ENCODE measurements at places on chromosomes 13 and 19. TPM values are rescaled to one million over a fixed set of nuclear protein-coding genes. Genes with fewer than 3 reads are reported as not detected.

DNA sequence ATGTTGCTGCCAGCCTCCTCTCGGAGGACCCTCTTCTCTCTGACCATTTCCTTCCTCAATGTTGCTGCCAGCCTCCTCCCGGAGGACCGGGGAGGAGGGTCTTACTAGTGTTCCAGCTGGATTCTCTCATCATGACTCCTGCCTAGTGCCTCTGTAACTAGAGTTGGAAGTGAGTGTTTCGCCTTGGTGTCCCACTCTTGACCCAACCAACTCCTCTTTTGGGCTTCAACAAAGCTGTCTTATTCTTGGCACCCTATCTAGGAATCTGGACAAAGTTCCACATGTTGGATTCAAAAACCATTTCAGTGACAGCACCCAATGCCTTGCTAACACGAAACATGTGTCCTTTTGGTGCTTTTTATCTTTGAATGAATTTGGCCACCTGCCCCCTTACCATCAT is 165.4 kb downstream of the GPC5 start:
- DNase-seq: no peak

DNA sequence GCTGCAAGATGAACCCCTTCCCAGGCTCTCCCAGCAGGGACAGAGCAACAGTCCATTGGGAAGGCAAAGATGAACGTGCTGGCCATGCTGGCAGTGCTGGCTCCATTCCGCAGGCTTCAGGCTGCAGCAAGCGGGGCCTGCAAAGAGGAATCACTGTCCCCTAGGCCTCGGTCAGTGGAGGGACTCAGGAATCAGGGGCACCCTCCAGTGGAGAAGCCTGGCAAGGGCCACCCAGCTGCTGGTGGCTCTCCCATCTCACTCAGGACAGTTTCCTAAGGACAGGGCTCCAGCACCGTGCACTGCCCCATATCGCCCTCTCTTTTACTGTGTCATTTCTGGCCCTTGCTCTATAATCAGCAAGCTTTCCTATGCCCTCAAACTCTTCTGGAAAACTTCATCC is 498.6 kb downstream of the EFNB2 start:
- DNase-seq: no peak

DNA sequence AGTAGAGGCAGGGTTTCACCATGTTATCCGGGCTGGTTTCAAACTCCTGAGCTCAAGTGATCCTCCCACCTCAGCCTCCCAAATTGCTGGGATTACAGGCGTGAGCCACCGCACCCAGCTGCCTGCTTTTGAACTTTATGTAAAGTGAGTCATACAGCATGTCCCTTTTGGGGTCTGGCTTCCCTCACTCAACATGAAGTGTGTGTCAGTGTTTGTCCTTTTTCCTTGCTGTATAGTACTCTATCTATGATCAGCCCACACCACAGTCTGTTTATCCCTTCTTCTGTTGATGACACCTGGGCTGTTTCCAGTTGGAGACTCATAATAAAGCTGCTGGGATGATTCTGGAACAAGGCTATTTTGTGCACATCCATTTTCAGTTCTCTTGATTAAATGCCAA is 2.1 kb downstream of the SPIB start:
- DNase-seq: no peak

DNA sequence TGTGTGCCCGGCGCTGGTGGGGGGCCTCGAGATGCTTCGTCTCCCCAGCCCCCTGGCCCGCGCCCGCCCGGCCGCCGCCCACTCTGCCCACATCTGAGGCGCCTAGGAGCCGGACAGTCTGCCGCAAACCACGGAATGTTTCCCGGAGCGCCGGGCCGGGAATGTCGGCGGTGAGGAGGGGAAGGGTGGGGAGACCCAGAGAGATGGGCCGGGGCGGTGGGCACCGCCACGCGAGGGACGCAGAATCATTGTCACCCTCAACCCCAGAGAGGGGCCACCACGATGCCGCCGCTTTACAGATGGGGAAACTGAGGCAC is 46.1 kb upstream of the NFIC start:
- DNase-seq: no peak

GRCh38 chr19:30469774-30470173 is 97.6 kb downstream of the ZNF536 start:
- DNase-seq: peak; percentile 20

DNA sequence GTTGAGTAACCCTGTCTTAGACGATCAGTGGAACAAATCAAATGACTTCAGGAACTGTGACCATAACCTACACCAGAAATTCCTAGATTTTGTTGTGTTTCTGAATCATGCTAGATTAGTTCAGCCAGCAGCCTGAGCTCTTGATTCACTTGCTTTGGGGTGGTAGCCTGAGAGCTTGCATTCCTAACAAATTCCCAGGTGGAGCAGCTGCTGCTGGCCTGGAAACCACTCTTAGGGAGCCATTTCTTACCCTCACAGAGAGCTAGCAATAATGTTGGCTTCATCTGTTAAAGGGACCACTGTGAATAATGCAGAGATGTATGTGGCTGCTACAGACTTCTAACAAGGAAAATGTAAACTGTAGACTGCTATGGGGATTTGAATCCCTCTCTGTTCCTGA is 388.1 kb upstream of the PRR20A start:
- peak; percentile 8 for DNase-seq

DNA sequence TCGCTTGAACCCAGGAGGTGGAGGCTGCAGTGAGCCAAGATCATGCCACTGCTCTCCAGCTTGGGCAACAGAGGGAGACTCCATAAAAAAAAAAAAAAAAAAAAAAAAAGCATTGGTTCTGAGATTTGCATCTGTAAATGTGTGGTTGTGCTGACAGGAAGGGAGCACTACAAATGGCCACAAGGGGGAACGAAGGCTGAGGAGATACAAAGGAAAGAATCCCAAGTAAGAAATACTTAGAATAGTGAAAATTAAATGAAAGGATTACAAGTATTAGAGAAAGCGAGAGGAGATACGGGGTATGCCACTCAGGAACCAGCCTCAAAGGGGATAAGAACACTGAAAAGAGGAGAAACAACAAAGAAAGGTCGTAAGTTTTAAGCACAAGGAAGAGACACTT is 284.9 kb downstream of the KLF12 start:
- DNase-seq: no peak

DNA sequence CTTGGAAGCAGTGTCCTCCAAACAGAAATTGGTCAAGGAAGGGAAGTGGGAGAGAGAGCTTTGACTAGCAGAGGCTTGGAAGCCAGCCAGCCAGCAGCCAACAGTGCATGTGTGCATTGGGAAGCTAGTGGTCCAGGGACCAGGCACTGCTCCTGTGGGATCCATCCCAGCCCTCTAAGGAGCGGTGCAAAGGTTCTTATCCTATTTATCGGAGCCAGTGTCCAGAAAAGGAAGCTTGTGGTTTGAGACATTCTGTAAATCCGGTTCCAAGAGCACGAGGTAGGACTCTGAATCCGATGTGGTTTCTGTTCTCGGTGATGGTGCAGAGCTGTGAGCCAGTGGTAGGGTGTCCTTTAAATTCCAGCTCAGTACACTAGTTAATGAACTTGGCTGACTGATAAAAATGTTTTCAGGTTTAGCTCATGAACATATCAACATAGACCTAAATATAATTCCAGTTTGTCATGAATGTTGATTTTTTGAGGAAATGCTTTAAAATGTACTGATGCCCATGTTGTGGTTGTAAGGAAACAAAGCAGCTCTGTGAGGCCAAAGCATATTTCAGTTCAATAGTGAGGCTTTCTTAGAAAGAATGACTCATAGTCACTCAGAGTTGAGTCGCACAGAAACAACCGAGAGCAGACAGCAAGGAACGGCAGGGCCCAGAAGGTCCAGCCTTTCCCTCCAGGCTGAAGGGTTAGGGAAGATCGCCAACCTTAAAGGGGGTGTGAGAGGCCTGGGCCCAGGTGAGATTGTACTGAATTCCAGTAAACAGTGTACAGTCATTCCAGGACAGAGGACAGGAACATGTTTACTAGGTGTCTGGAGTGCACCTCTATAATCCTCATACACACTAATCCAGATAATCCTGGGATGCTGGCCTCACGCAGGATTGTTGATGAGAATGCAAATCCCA is 21.5 kb upstream of the GARRE1 start:
- peak; percentile 86 for DNase-seq

DNA sequence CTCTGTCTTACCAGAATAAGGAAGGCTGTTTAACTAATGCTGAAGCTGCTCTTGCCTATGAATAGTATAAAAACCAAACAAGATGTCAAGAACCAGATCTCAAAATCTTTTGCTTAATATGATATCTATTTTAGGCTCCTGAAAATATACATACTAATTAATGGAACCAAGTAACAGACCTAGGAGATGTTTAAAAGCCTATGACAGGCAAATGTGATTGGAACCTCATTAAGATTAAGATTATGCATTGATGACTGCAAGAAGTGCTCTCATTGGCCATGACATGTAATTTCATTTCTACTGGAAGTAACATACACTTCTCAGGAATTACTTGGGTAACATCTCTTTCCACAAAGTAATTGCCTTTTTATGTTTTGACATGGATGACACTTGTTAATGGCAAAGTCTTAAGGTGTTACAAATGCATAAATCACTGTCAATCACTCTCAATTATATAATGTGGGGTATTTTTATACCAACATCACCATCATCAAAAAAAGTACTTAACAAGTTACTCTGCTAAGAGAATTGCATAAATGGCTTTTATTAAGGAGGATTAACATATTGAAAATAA is 326.9 kb upstream of the MIR17HG start:
- DNase-seq: no peak

DNA sequence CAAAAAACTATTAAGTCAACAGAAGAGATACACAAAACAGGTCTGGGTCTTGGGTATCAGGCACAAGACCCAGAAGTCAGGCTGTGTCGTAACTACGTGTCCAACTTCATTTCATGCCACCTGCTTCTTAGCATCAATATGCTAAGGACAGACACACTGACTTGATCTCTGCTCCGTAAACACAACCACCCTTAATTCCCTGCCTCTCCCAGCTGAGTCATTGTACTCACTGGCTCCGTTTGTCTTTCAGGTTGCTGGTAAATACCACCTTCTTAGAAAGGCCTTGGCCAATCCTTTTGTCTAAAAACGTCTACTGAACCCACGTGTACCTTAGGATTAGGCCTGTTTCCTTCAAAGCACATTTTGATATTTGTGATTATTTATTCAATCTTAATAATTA is 726.2 kb downstream of the PCDH9 start:
- DNase-seq: no peak

GRCh38 chr13:39773833-39774232 is 118.4 kb downstream of the COG6 start:
- DNase-seq: no peak

DNA sequence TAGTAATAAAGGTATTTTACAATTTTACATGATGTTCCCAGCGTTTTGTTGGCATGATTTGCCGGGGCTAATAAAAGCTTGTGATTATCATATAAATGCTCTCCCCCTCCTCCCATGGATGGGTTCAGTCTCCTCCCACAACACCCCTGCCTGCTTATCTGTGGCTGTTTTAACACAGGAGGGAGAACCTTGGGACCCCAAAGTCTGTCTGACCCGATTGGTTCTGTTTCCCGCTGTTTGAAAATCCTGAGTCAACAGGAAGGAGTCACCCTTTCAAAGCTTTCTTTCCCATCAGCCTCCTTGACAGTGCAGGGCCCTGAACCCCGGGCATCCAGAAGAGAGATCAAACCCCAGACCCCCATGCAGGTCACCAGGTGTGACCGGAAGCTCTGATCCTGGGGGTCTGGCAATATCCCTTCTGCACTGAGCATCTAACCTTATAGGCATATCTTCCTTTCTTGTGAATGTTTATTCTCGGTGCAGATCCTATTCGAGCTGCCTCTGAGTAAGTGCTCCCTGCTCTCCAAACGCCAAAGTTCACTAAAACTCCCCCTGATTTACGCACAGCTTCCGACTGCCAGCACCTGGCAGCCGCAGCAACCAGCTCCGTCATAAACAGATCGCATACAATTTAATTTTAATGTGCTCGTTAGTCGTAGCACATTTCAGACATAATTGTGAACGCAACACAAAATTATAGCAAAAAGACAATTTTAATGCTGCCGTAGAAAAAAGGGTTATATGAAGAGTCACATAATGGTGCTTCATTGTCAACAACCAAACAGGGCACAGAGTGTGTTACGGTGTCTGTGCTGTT is 74.8 kb downstream of the TSHZ3 start:
- DNase-seq: no peak

- DNase-seq: no peak
Measured at GRCh38 chr13:94056362-94056990, 423.0 kb downstream of the DCT start.

- DNase-seq: no peak
Measured at GRCh38 chr19:40695881-40696280, 5.4 kb upstream of the NUMBL start.

DNA sequence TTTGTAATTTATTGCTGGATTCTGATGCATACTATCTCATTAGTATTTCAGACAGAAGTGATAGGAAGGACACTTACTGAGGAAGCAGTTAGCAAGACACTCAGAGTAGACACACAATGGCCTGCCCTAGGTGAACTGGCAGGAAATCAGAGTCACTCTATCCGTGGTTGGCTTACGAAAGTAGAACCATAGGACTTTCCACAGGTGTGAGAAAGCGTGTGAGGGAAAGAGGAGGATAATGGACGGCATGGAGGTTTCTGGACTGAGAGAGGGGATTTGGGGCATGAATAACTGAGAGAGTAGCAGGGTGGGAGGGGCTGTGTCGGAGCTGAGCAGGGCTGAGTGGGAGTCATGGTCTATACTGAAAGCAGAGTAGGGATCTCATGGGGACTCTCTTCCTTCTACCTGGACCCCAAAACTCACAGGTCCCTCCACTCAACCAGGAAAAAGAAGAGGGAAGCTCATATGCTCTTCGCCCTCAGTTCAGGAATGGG is 18.7 kb upstream of the EID2 start:
- no peak for DNase-seq

GRCh38 chr19:29540114-29540513 is 14.3 kb downstream of the VSTM2B start:
- no peak for DNase-seq

- DNase-seq: no peak
Measured at GRCh38 chr19:5808120-5808816, 3.4 kb downstream of the NRTN start.

DNA sequence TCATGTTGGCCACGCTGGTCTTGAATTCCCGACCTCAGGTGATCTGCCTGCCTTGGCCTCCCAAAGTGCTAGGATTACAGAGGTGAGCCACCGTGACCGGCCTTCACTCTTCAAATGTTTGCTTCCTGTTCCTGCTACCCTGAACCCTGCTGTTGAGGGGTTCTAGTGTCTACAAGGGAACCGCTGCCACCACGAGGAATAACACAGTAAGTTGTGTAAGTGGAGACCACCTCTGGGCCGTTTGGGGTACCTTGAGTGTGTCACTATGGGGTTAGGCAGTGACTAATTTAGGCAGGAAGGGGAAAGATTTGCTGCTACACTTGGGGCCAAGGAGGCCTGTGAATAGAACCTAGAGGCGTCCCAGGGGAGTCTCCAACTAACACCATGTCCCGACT is 2.2 kb upstream of the MYADM start:
- no peak for DNase-seq

The INAFM1 gene
- polyA plus RNA-seq: 6.3 TPM

The CRLF1 gene
- 10.4 TPM for polyA plus RNA-seq

The ZNF682 gene
- 11.6 TPM for polyA plus RNA-seq

The CD70 gene
- polyA plus RNA-seq: 1.1 TPM

The YJEFN3 gene
- 4.5 TPM for polyA plus RNA-seq

The GSX1 gene
- not detected for polyA plus RNA-seq

The CYP4F8 gene
- polyA plus RNA-seq: not detected

The TSC22D1 gene
- 66.3 TPM for polyA plus RNA-seq

The NUFIP1 gene
- 8.6 TPM for polyA plus RNA-seq

The ZNF554 gene
- polyA plus RNA-seq: 5.1 TPM

The CLPTM1 gene
- polyA plus RNA-seq: 51.3 TPM

The CYTH2 gene
- 41.9 TPM for polyA plus RNA-seq

The TIMM29 gene
- 18.8 TPM for polyA plus RNA-seq

The RASIP1 gene
- polyA plus RNA-seq: 21.9 TPM

The ZNF570 gene
- 6.9 TPM for polyA plus RNA-seq

The NKPD1 gene
- polyA plus RNA-seq: 0.74 TPM

The MAG gene
- 2.2 TPM for polyA plus RNA-seq

The KRTDAP gene
- polyA plus RNA-seq: not detected

The POSTN gene
- 3,303 TPM for polyA plus RNA-seq
